ENCODE measurements at places on chromosomes 16 and 17.

- DNase-seq: peak; percentile 57
These were observed 54.3 kb upstream of the RBFOX3 start for GRCh38 chr17:79664930-79665737.

DNA sequence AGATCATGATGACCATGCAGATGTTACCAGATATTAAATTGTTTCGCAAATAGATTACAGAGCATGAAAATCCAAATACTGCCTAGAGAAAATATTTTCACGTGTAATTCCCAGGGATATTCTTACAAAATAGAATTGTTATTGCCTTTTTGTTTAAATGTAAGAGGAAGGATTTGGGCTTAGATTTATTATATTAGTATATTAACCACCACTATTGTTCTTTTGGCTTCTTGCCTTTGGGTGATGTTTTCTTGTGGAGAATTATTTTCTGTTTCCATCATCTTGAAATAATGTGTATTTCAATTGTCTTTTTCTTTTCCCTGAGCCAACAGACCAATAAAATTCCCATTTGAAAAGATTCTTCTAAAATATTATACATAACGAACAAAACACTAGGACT is 109.7 kb upstream of the NUDT7 start:
- DNase-seq: no peak

- DNase-seq: peak; percentile 80
These were observed 3.3 kb upstream of the TRARG1 start for GRCh38 chr17:1275962-1276736.

GRCh38 chr16:54504372-54504771 is 217.8 kb upstream of the IRX3 start:
- DNase-seq: no peak

DNA sequence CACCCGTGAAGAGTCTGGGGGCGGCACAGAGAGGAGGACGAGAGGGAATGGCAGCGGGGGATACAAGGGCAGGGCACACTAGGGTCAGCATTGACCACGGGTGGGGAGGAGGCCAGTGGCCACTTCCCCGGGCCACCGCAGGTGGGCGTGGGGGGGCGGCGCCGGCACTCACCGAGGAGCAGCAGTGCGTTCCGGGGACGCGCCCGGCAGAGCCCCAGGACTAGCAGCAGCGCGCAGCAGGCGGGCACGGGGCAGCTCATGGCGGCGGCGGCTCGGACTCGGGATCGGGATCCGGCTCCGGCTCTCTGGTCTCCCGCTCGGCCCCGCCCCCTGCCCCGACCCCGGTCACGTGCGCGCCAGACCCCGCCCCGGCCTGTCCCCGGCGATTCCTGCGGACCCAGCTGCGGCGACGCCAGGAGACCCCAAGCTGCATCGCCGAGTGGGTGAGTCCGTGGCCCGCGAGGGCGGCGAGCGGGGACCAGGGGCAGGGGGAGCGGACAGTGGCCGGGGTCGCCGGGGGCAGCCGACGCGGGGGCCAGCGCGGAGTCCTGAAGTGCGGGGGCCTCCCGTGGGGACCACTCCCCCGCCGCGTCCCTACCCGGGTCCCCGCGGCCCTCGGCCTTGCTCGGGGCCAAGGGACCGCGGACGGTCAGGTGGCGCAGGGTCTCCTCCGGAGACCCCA is at the start of the genes SGSH and SLC26A11:
Gene SGSH, minus strand, starts transcription at position 280 of the 682 bp plus-strand sequence. Its CDS starts 20 bp downstream, at position 260.
Gene SLC26A11, plus strand, starts transcription at position 374 of the 682 bp plus-strand sequence. CDS start 1,134 bp downstream, outside the sequence.
- peak; percentile 82 for DNase-seq

DNA sequence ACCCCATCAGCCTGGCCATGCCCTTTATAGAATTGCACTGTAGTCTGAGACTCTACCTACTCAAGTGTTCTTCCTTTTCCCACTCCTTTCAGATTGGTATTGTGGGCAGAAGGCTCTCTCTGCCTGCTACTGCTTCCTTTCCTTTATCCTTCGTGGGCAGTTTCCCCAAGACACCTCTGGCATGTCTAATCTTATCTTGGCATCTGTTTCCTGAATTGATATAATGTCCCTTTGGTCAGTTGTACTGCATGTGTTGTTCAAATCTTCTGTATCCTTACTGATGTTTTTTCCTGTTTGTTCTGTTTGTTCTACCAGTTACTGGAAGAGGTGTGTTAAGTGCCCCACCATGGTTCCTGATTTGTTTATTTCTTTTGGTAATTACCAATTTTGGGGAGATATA is 29.5 kb upstream of the MSI2 start:
- DNase-seq: no peak

GRCh38 chr16:19071811-19072777 is 4.7 kb downstream of the COQ7 start:
- no peak for DNase-seq

DNA sequence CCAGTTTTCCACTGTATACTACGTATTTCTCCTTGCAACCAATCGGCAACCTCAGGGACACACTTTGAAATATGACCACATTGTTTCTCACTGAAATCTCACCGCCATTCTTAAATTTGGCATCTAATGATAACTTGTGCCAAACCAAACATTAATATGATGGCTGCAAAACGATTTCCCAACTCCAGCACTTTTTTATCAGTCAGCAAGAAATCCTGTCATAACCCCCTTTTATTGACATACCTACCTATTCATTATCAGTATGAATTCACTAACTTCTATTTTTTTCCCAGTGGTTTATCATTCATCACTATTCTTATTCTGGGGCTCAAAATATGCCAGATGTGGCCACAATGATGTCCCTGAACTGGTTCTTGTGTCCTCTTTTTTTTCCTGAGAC is 15.8 kb downstream of the MBTD1 start:
- DNase-seq: no peak

DNA sequence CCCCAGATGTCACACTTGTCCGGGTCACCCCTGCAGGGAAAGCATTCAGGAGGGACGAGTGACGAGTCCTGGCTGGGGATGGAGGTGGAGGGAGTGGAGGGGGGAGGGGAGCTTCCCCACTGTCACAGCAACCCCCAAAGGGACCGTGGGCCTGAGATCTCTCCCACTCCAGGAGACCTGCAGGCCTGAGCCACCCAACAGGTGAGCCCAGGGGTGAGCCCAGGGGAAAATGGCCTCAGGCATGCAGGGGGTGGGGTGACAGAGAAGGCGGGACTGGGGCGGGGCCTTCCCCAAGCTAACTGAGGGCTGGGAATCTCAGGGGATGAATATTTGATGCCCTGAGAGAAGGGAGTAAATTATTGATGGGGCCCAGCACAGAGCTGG is 2.4 kb downstream of the USH1G start:
- DNase-seq: no peak

- no peak for DNase-seq
These were observed 10.8 kb downstream of the EXOC7 start for GRCh38 chr17:76092526-76093413.

DNA sequence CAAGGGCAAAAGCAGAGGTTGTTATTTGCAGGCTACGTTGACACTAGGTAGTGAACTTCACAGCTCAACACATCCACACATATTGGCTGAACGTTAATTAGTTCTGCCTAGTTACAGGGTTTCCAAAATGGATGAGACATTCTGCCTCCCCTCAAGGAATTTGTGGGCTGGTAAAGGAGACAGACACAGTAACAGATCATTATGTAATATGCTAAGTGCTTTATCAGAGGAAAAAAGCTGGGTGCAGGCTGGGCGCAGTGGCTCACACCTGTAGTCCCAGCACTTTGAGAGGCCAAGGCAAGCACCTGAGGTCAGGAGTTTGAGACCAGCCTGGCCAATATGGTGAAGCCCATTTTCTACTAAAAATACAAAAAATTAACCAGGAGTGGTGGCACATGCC is 26.2 kb downstream of the BMERB1 start:
- no peak for DNase-seq

- DNase-seq: no peak
These were observed 89.8 kb downstream of the MRM3 start for GRCh38 chr17:871751-872519.

DNA sequence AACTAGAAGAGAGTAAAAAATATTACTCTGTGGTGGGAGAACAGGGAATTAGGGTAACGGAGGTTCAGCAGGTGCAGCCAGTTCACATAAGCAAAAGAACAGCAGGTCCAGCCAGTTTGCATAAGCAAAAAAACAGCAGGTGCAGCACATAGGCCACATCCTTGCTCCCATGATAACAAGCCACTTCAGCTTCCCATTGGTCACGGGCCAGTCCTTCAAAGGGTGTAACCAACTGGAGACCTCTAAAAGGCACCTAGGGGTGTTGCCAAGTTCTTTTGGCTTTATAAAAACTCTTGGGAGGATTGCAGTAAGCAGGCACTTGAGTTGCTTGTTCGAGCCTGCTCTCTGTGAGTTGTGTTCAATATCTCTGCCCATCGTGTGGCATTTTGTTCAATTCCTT is 488.1 kb downstream of the XYLT1 start:
- no peak for DNase-seq

GRCh38 chr16:11497851-11498289 is 88.8 kb downstream of the LITAF start:
- no peak for DNase-seq

- no peak for DNase-seq
These were observed 23.9 kb downstream of the CCDC102A start for GRCh38 chr16:57512296-57513001.

GRCh38 chr17:15926039-15926740 is 18.7 kb upstream of the ADORA2B start:
- no peak for DNase-seq

- DNase-seq: no peak
These were observed 122.3 kb downstream of the MRTFB start for GRCh38 chr16:14193316-14193871.

GRCh38 chr17:14745541-14745940 is 444.7 kb downstream of the HS3ST3B1 start:
- no peak for DNase-seq

GRCh38 chr16:81384006-81384405 is 60.6 kb upstream of the CMIP start:
- no peak for DNase-seq

Measured in mesothelial cell of epicardium (in vitro differentiated cells).